ENCODE measurements at places on chromosomes 16 and 17.

DNA sequence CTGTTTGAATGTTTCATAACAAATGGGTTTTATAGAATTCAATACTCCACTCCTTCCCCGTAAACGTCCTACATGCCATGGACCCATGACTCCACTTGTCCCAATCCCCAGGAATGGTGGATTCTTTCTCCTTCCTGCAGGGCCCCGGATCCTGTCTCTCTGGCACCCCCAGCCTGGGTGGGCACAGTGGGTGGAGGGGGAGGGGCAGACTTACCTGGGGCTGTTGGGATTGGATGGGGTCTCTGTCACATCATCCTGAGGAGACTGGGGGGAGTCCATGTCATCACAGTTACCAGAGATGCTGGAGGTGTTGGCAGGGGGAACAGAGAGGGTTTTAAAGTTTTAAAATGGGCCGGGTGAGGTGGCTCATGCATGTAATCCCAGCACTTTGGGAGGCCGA lies 13.2 kb downstream of the TRPV3 start:
- DNase-seq, result no peak

DNA sequence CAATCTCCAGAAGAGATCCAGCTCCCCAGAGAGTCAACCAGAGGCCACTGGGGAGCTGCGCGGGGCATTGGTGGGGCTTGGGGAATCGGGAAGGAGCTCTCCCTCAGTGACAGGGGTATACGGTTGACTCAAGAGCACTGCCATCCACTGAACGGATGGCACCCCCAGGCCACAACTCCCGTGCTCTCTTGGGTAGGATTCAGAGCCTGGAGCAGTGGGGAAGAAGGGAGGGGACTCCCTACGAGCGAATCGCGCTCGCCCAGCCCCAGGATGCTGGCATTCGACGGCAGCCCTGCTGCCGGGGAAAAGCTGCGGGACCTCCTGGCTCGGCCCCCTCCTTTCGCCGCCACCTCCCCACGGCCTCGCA lies 473 bp upstream of the TPPP3 start:
- DNase-seq, result no peak

DNA sequence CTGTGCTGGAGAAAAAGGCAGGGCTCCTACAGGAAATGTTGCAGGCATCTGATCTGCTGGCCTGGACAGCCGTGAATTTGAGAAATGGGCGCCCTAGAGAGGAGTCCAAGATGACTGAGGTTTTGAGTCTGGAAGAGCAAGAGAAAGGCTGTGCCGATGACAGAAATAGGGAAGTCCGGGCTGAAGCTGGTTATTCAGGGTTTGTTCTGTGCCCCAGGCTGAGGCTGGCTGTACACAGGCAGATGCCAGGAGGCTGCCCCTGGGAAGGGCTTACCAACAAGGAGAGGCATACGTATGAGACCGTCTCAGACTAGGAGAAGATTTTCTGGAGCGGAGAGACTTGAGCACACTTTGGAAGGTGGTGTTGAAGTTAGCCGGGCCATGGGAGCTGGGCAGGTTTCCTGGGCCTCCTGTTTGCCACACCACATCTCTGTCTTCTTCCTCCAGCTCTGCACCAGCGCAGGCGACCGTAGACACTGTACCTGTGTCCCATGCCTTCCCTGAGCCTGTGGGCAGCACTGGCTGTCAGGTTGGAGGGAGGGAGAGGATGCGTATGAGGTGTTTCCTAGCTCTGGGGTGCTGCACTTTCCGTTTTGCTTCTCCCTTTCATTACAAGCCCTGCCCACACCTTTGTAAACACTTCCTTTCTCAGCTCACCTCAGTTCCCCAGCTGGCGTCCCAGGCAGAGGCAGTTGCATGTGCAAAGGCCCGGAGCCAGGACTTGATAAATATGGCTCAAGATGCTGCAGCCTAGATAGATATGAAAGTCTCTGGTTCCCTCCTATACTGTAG lies 80.8 kb downstream of the SPECC1 start:
- no peak for DNase-seq

GRCh38 chr17:828761-829160 lies 46.6 kb downstream of the MRM3 start:
- DNase-seq, result peak; percentile 74

GRCh38 chr16:87333101-87333500 lies 15.9 kb upstream of the C16orf95 start:
- DNase-seq, result no peak

- DNase-seq, result no peak
These were observed at the start of gene CTRB1 for GRCh38 chr16:75218256-75219076. TSS of gene CTRB1 (plus strand) at chr16:75218988. CDS start at chr16:75219008, 20 bp downstream.

- peak; percentile 57 for DNase-seq
These were observed 23.2 kb downstream of the TMEM92 start for GRCh38 chr17:50297407-50297865.

DNA sequence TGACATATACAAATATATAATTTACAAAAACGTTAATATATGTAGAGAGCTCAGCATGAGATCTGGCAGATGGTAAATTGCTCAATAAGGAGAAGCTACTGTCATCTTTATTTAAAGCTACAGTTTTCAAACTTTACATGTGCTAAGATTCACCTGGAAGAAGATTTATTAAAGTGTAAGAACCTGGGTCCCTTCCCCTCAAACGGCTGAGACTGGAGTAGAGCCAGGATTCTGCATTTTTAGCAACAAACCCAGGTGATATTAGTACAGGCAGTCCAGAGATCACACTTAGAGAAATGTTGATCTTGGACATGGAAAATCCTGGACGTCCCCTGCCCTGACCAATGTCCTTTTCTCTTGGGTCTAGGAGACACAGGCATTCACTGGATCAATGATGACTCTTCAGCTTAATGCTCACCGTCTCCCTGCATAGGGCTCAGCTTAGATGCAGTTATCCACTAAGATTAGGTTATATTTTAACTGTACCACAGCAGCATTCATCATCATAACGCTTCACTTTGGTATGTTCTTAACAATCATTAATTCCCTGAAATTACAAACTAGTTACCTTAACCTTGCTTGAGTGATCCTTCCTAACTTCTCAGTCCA lies 20.4 kb downstream of the CDR2 start:
- DNase-seq, result no peak

- peak; percentile 1 for DNase-seq
These were observed 5.8 kb downstream of the ITGAM start for GRCh38 chr16:31265329-31266245.

DNA sequence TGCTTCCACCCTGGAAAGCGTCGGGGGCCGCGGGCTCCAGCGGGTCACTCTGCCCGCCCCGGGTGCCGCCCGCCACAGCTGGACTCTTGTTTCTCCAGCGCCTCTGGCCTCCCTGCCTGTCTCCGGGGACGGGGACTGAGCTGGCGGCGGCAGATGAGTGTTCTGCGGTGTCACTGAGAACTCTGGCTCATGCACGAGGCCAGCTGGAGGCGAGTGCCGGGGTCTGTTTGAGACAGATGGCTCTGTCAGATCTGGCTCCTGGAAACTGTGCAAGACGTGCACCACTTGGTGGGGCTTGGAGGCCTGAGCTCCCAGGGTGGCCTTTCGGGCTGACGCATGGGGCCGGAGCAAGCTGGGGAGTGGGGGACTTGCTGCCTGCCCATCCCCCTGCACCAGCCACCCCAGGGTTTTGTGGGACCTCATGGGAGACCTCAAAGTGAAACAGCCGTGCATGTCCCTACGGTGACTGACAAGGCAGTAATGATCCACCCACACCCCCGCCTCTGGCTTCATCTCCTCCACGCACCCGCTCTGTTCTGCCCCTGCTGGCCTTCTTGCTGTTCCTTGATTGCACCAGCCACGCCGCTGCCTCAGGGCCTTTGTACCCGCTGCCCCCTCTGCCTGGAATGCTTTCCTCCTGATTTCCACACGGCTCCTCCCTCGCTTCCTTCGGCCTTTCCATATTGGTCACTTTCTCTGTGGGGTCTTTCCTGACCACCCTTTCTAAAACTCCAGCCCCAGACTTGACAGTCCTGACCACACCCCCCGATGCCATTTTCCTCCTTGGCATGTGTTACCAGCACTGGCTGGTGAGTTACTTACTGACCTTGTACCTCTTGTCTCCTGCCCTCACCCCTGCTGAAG lies 174.9 kb upstream of the CIBAR2 start:
- DNase-seq, result peak; percentile 70

DNA sequence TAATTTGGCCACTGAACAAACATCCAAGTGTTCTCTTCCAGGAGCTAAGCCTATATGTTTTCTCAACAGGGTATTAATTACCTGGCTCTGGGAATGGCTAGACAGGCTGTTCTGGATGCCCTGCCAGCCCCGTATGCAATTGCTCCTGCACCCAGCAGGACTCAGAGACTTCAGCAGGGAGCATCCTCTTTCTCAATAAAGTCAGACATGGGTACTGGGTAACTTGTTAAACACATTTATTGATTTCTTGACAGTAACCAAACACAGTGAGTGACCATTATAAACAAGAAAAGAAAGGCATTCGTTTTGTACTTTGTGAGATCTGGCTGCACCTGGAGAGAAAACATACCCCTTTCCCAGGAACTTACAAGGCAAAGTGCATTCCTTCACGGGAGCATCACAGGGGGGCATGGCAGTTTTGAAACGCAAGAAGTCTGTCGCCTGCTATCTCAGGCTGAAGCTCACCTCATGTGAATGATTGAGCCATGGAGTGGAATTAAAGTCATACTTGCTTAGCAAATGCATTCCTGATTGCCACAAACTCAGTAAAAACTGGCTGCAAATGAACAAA lies 369.8 kb downstream of the UTP18 start:
- DNase-seq, result no peak

GRCh38 chr17:44152875-44153274 lies 11.1 kb downstream of the HROB start:
- DNase-seq, result no peak

- peak; percentile 59 for DNase-seq
These were observed 80.5 kb downstream of the SMG6 start for GRCh38 chr17:2222901-2223616.
